ENCODE measurements at places on chromosomes 12 and 14. TPM values are rescaled to one million over a fixed set of nuclear protein-coding genes. Genes with fewer than 3 reads are reported as not detected.

DNA sequence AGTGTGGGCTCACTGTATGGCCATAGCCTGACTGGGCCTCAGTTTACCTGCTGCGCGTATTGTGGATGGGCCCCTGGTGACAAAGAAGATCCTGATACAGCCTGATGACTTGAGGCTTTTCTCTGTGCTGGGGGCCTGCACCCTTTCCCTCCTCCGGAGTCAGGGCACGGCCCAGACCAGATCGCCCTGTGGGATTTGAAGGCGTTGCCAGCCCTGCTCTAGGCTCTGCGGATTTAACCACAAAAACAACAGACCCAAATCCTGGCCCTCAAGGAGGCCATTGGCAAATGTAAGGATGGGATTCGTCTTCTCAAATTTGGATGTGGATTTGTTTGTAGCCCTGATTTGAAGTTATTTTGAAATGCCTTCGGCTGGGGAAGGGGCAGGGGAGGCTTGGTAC lies 195.8 kb downstream of the TSPAN9 start:
- H3K36me3 ChIP-seq: no peaks in the 10 kb centered on the region
- H3K4me1 ChIP-seq: peaks cover 8% of the 10 kb centered on the region
- no peak for DNase-seq
- H3K27me3 ChIP-seq: no peaks in the 10 kb centered on the region
- H3K4me3 ChIP-seq: no peak overlapping the region

GRCh38 chr14:55718551-55718950 lies 138.5 kb downstream of the KTN1 start:
- no peak for DNase-seq
- H3K27ac ChIP-seq: no peak overlapping the region
- no peaks in the 10 kb centered on the region for H3K27me3 ChIP-seq
- H3K36me3 ChIP-seq: no peaks in the 10 kb centered on the region
- H3K4me3 ChIP-seq: no peak overlapping the region

DNA sequence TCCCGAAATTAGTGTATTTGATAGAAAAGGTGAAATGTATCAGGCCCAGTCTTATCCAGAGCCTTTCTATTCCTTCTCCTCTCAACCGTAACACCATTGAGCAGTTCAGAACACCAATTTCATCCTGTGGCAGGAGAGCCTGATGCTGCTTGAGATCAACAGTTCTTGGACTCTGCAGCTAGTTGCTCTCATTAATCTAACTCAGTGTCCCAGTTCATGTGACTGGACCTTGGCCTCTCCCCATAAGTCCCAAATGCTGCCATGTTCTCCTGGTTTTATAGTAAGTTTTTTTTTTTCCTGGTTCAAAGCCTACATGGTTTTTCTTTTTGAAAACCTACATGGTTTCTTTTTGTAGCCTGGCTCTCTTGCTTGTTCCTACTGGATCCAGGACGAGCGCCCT lies 293.9 kb downstream of the ITPR2 start:
- no peaks in the 10 kb centered on the region for H3K36me3 ChIP-seq
- H3K4me3 ChIP-seq: no peak overlapping the region
- no peak for DNase-seq

GRCh38 chr12:69694123-69694522 lies 5.0 kb downstream of the BEST3 start:
- H3K27me3 ChIP-seq: no peaks in the 10 kb centered on the region
- peaks cover 69% of the 10 kb centered on the region for H3K4me1 ChIP-seq
- no peak for DNase-seq
- H3K27ac ChIP-seq: no peak overlapping the region
- H3K4me3 ChIP-seq: no peak overlapping the region
- no peaks in the 10 kb centered on the region for H3K36me3 ChIP-seq

- H3K27me3 ChIP-seq: no peaks in the 10 kb centered on the region
- no peak for DNase-seq
- no peak overlapping the region for H3K27ac ChIP-seq
- H3K4me3 ChIP-seq: no peak overlapping the region
- H3K4me1 ChIP-seq: no peaks in the 10 kb centered on the region
These were observed 143.4 kb upstream of the PRICKLE1 start for GRCh38 chr12:42732908-42733411.

DNA sequence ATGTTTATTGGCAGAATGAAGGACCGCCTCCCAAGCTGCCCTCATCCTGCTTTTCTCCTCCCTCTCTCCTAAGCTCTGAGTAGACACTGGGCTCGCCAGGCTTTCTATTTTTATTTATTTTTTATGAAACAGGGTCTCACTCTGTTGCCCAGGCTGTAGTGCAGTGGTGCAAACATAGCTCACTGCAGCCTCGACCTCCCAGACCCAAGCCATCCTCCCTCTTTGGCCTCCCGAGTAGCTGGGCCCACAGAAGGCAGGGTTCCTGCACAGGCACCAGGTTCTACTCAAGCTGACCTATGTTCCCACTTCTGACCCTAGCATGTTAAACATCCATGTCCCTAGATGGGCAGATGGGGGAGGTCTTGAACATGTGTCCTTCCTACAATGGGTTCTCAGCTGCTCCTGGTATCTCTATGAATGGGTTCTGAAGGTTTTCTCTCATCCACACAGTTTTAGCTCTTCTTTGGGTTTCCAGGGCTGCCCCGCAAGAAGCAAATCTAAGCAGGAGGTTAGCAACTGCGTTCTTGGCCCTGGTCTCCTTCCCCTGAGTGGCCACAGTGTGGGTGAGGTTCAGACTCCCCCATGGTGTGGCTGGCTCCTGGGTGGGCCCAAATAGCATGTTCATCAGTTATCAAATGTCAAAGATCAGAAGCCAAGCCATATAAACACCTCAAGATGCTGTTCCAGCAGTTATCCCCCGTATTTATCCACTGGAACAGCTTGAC lies 167.3 kb downstream of the ZFP36L1 start:
- DNase-seq: no peak
- no peaks in the 10 kb centered on the region for H3K27me3 ChIP-seq
- H3K4me1 ChIP-seq: peaks cover 19% of the 10 kb centered on the region

GRCh38 chr12:49345825-49346658 lies 646 bp upstream of the DNAJC22 start:
- no peak overlapping the region for H3K27ac ChIP-seq
- no peaks in the 10 kb centered on the region for H3K36me3 ChIP-seq

GRCh38 chr14:55377236-55377635 lies 34.4 kb downstream of the ATG14 start:
- peaks cover 11% of the 10 kb centered on the region for H3K36me3 ChIP-seq
- H3K4me1 ChIP-seq: no peaks in the 10 kb centered on the region
- H3K27ac ChIP-seq: no peak overlapping the region
- H3K27me3 ChIP-seq: no peaks in the 10 kb centered on the region

Gene LGR5
- total RNA-seq: 0.71 TPM

Gene STAC3
- 5.1 TPM for total RNA-seq

Gene AGAP2
- 1.7 TPM for total RNA-seq

Data from neural progenitor cell (in vitro differentiated cells).